Epithelial cell of esophagus (primary cell): ENCODE measurements at places on chromosomes 5 and 9.

- no peak for DNase-seq
Measured at GRCh38 chr5:150069672-150070627, 16.4 kb downstream of the CSF1R start.

DNA sequence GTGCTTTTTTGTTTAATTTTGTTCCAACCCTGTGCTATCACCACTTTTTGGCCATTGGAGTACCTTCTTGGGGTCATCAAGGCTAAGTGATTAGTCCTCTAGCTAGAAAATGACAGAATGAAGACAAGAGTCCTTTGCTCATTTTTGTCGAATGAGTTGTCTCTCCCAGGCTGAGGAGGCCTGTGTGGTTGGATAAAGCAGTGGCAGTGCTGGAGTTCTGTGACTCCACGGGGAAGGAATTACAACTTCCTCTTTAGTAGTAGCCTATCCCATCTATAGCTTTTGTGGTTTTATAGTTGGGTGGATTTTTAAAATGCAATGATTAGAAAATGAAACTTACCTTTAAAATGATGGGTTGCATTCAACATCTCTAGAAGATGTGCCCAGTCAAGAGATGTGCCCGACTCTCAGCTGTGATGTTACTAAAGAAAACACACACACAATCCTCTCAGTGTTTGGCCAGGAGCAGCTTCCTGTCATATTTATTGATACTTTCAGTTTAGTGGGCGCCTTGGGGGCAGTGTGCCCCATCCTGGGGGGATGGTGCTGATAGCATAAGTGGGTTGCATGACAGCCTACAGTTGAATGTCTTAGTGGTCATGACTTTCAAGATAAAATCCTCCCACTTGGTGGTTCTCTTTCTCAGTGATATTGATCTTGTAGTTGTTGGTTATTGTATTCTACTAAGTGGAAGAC, 11.9 kb downstream of the OTULINL start:
- DNase-seq = no peak

DNA sequence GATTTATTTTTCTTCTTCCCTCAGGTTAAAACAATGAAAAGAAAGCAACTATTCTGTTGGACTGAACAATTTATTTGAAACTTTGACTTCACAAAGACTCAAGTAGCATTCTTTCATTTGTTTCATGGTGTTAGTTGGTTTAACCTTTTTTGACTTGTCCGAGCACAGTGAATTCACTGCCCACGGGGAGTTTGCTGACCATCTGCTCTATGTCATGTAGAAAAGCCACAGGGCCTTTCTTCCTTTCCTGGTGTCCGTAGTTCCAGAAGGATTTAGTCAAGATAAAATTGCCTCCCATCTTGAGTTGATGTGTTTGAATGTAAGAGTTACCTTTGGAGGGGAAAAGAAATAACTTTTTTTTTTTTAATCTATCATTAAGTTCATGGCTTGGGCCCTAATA, 55.1 kb upstream of the ZNF608 start:
- DNase-seq = no peak

DNA sequence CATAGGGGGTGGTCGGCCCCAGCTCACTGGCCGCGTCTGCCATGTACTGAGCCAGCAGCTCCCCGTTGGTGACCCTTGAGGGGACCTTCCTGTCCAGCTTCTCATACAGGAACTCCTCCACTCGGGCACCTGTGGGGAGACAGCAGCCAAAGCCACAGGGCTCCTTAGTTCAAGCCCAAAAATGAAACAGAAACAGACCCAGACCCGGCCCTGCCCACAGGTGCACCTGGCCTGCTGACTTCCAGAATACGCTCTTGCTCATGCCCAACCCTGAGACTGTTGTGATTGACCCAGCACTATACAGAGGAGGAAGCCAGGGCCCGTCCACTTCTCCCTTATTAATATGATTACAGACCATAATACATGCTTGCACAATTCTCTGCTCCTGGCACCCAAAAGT, 7.0 kb downstream of the SH3GLB2 start:
- DNase-seq = no peak

DNA sequence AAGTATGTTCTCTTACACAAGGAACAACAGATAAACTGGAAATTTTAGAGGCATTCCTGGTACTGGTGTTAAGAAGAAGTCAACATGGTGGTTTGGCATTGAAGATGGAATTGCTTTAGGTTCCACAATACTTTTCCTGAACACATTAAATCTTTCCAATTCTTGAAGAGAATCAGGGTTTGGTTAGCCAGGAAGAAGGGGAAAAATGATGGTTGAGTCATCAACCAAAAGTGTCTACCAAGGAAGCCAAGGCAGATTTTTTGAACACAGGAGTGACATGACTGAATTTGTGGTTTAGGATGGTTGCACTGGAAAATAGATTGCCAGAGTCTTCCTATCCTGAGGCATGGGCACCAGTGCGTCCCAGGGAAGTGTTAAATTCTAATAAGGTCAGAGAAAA, 433.4 kb downstream of the TMEM38B start:
- DNase-seq = no peak

- DNase-seq = peak; percentile 31
Measured at GRCh38 chr5:159602434-159602833, 272.1 kb upstream of the IL12B start.

GRCh38 chr5:15116996-15117395, 245.4 kb upstream of the ANKH start:
- DNase-seq = no peak

DNA sequence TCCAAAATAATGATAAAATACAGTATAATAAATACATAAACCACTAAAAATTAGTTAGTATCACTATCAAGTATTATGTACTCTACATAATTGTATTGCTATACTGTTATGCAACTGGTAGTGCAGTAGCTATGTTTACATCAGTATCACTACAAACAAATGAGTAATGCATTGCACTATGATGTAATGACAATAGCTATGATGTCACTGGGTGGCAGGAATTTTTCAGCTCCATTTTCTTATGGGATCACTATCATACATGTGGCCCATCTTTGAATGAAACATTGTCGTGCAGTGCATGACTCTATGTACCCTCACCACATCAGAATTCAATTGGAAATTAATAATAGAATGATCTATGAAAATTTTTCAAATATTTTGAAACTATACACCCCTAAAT, 201.3 kb downstream of the MPDZ start:
- DNase-seq = peak; percentile 24

DNA sequence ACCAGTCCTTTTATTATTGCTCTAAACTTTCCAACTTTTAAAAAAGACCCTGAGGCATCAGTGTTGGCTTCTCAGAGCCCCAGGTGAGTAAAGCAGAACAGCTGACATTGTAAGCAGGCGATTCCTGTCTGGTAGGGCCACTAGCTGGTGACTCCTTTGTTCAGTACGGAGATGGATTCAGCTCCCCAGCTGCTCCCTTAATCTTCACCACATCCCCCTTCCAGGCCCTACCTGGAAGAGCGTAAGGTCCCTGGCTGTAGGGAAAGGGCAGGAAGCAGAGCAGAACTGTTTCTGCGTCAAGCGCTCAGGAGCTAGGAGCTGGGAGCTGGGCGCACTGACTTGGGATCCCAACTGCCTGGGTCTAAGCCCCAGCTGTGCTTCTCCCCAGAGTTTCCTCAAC, 203.7 kb upstream of the TAS2R1 start:
- no peak for DNase-seq

DNA sequence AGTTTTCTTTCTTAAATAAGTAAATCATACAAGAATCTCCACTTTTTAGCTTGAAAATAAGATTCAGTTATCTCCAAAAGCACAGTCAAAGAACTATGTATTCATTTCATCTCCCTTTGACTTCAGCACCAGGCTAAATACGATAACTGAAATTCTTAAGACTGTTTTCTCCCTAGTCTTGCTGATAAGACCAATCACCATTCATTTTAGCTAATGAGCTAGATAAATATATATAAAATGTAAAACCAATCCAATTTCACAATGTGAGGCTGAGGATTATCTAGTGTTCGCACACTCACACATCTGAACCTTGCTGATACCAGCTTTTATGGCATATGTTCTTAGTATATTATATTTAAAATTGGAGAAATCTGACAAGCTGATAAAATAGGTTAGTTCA, 17.3 kb upstream of the ZNF622 start:
- DNase-seq = no peak

DNA sequence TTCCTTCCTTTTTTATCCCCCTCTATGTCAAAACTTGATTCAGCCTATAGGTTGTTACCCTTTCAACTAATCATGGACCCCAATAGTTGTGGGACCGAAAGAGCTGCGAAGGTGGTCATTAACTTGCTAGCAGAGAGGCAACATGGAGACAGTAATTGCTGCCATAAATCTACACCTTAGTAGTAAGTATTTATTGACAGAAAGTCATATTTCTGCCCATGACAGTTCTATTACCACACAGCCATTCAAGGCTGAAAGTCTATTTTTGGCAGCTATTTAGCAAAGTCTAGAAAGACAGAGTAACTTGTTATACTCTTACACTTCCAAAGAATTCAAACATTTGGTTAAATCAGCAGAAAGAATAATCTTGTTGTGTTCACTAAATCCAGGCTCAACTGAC, 236.2 kb downstream of the PRELID2 start:
- no peak for DNase-seq

DNA sequence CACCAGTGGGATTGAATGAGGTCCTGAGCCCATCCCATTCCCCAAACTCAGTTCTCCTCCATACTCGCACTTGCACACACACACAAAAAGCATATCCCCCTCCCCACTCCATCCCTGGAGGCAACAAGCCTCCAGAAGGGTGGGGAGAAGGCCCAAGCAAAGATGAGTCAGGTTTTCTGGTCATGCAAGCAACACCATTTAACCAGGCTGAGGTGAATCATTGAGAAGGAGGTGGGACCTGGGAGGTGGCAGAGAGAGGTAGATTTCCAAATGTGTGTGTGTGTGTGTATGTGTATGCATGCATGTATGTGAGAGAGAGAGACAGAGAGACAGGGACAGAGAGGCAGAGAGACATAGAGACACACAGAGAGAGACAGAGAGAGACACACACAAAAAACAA, 185.2 kb upstream of the TRIM32 start:
- DNase-seq = peak; percentile 87

GRCh38 chr9:92970467-92970923, 23.2 kb downstream of the FGD3 start:
- peak; percentile 77 for DNase-seq

DNA sequence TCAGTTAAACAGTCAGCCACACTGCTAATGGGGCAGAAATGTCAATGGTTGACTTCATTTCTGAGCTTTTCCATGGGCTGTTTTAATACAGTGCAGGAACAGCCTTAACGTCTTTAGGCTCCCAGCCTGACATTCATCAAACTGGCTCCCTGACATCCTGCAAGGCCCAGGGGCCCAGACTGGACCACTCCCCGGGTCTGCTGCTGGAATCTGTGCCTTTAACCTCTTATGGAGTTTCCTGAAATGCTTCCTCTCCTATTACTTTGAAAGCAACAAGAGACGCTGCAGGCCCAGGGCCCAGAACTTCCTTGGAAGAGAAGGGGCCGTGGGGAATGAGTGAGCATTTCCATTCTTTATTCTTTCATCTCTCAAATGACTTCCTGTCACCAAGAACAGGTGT, 216.8 kb upstream of the PANK3 start:
- no peak for DNase-seq

GRCh38 chr5:56569076-56569475, 246.3 kb upstream of the MAP3K1 start:
- DNase-seq = no peak

DNA sequence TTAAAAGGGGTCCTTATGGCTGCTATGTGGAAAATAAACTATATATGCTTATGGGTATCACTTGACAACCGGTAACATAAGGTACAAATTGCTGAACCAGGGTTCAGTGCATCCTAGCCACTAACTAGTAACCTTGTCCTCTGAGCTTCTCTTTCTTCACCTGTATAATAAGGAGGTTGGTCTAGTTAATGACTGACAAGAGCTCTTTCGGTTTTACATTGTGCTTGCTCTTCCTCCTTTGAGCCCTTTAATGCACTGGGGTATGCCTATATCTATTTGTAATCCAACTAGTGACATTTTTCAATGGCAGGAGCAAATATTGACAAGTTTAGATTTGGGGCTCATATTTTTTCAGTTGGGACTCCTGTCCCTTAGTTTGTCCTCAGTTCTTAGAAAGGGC, 66.1 kb downstream of the NPR3 start:
- DNase-seq = no peak

GRCh38 chr5:135246605-135246922, 152.5 kb downstream of the MACROH2A1 start:
- no peak for DNase-seq

GRCh38 chr9:136117291-136117915, 1.3 kb downstream of the TMEM250 start:
- DNase-seq = no peak

DNA sequence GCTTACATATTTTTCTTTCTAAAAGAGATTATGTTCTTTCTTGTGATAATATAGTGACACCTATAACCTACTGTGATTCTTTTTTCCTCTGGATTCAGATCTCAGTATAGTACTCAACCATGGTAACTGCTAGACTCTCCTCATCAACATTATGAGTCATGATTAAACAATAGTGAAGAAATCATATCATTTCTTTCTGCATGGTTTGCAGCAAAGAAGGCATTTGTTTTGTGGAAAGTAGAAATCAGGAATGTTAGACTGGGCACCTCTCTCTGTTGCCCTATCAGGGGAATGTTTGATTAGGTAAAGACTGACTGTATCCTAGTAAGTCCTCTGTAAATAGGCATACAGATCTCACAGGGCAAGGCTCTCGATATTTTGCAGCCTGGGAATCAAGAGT, 25.6 kb upstream of the SMC2 start:
- DNase-seq = peak; percentile 32

DNA sequence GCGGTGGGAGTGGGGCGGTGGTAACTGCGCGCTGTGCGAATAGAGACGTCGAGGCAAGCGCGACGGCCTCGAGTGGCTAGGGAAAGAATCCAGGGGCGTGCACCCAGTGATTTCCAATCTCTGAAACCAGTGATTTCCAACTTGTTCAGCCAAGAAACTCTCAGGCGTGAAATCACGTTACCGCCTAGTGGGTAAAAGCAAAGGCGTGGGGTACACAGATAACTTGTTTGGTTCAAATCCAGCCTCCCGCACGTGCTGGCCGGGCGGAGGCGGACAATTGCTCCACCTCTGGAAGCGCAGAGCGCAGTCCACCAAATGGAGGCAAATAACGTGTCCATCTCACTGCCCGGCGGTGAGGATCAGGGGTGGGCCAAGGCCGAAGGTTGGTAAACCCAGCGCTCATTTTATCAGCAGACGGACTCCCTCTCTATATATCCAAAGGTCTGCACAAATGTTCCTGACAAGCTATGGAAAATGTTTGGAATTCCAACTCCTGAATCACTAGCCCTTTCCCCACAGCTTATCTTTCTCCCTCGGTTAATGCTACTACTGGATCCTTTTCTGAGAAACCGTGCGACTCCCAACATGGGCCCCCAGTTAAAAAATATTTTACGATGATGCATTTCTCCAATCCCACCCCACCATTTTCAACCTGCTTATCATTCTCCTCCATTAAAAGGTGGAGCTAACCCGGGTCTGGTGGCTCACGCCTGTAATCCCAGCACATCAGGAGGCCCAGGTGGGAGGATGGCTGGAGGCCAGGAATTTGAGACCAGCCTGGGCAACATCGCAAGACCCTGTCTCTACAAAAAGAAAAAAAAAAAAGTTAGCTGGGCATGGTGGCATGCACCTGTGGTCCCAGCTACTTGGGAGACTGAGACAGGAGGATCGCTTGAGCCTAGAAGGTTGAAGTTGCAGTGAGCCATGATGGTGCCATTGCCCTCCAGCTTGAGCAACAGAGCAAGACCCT, 950 bp upstream of the FNBP1 start:
- no peak for DNase-seq

- DNase-seq = peak; percentile 20
Measured at GRCh38 chr5:27158775-27159174, 120.4 kb upstream of the CDH9 start.

GRCh38 chr5:81147011-81147885, 85.9 kb upstream of the CKMT2 start:
- no peak for DNase-seq
